ENCODE measurements at places on chromosomes 3 and 15.
A peak's percentile ranks its signal among the peaks of the same experiment; 100 is the strongest.

DNA sequence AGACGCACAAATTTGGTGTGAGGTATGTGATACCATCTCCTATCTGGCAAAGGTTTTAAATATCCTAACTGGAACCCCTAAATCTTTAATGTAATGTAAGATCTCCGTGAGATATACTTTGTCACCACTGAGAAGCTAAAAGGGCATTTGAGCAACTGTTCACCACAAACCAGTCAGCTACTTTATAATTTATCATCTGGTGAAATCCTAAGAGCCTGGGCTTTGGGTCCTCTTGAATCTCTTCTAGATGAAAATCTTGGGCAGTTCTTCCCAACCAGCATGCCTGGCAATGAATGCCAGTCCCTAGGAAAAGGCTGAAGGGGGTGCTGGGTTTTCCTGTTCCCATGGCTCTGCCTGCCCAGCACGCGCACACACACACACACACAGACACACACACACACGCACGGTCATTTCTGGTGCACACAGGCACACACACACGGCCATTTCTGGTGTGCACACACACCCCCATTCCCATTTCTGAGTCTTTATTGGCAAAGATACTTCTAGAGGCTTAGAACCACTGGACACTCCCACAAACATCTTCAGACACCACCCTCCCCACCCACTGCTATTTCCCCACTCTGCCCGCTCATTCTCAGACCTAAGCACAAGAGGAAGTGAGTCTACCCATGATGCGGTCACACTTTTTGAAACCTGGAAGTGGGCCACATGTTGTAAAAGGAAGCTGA lies 72.6 kb downstream of the MYO1E start:
- DNase-seq = peak; percentile 59

GRCh38 chr15:40358471-40359353 lies 693 bp downstream of the DISP2 start:
- DNase-seq = no peak

DNA sequence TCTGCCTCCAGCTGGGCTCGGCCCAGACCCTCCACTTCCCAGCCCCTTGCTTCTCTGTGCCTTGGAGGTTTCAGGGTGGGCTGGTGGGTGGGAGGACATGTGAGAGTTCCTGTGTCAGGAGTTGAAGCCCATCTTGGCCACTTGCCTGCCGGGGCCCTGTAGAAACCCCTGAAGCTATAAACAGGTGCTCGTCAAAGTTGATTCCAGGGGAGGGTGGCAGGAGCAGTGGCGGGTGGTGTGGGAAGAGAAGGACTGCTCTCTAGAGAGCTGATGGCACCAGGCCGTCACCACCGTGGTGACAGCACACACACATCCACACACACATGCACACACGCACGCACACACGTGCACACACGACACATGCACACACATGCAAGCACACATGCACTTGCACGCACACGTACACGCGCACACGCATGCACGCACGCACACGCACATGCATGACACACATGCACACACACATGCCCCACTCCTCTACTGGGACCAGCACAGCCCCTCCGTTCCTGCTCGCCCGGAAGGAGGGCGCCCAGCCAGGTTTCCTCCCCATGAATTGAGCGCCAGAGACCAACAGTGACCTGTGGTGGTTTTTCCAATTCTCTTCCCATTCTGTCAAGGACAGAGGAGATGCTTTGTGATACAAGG lies 56.3 kb upstream of the CGNL1 start:
- DNase-seq = no peak

GRCh38 chr3:8990266-8991215 lies 27.3 kb upstream of the RAD18 start:
- DNase-seq = peak; percentile 8

GRCh38 chr3:98918586-98918985 lies 17.1 kb upstream of the DCBLD2 start:
- DNase-seq = no peak

- no peak for DNase-seq
Observed at GRCh38 chr3:133380481-133381225, 19.2 kb upstream of the BFSP2 start.

DNA sequence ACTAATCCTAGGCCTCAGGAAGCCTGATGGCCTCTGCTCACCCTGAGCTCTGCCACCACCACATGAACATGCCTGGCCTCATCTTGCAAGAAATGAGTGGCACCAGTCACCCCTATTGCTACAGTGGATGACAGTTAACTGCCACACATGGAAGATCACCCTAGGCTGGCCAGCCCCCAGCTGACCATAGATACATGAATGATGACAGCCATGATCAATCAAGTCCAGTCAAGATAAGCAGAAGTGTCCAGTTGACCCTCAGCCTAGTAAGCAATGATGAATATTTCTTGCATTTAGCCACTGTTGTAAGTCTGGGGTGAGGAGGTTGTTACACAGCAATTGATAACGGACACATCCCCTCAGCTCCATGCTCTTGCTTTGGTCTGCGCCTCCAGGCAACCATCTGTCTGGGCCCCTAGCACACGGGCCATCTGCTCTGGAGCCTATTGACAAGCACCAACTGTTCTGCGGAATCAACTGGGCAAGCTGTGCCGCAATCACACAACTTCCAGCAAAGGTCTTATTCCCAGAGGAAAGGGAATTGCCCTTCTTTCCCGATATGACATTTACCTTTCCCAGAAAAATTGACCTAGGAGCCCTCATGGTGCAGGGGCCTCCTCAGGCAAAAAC lies 2.2 kb upstream of the LYZL4 start:
- no peak for DNase-seq

GRCh38 chr15:51310064-51310463 lies 28.3 kb downstream of the CYP19A1 start:
- DNase-seq = no peak

DNA sequence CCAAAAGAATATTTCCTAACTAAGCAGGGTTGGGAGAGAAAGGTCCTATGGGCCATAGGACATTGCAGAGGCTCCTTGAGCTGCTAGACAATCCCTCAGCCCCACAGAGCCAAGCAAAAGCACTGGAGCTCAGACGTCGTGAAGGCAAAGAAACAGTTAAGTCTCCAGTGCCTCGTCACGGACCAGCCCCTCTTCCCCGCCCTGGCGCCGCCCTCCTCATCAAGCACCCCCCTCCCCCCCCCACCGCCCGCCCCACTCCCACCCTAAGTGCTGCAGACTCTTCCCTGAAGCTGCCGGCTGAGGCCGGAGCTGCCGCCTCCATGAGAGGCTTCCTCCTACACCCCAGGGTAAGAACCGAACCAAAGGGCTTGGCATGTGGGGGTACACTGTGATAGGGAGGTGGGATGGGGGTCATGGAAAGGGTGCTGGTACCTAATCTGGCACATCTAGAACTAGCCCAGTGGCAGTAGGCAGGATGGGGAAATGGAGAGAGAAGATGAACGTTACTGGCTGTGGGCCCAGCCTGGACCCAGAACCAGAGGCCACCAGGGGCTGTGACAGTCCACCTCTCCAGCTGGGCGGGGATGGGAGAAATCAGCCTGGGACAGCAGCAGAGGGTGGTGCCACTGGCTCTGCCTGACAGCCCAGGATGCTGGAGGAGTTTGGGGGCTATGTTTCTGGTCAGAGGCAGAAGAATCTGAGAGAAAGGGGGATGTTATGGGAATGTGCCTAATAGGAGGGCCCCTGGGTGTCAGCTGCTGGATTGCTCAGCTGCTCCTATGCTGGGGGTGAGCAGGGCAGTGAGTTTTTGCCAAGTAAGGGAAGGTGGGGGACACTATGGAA lies at the start of gene MAP1A:
Gene MAP1A (plus strand): TSS at position 255 of the 843 bp plus-strand sequence. CDS start 3,866 bp downstream, outside the sequence.
- DNase-seq = no peak

DNA sequence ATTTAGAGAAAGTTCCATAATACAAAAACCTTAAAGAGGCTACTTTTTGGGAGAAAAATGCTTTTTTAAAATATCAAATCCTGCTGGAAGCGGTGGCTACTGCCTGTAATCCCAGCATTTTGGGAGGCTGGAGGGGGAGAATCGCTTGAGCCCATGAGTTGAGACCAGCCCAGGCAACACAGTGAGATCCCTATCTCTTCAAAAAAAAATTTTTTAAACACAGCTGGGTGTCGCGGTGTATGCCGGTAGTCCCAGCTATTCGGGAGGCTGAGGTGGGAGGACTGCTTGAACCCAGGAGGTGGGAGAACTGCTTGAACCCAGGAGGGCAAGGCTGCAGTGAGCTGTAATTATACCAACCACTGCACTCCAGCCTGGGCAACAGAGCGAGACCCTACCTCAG lies 14.2 kb downstream of the SLTM start:
- no peak for DNase-seq

GRCh38 chr3:66115858-66116654 lies 77.3 kb upstream of the MAGI1 start:
- DNase-seq = peak; percentile 93

DNA sequence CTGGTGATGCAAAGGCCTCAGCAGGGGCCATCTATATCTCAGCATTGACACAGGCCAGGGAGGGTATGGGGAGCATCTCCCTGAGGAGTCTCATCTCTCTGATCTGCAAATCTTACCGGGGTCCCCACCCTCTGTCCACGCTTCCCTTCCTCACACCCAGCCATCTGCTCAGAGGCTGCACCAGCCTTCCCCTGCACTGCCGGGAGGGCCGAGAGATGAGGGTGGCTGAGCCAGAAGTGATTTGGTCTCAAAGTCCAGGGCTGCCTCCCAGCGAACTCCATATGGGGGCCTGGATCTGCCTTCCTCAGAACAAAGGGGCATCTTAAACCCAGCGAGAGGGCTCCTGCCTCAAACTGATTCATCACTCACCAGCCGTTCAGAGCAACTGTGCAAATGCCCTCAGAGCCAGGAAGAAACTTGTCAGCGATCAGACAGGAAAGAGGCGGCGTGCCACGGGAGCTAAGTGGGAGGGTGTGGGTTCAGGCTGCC lies 4.6 kb downstream of the IGDCC3 start:
- no peak for DNase-seq

- DNase-seq = peak; percentile 73
Observed at GRCh38 chr3:98817547-98818041, 54.5 kb downstream of the ST3GAL6 start.

- DNase-seq = no peak
Observed at GRCh38 chr15:58212909-58213526, 74.8 kb downstream of the AQP9 start.

DNA sequence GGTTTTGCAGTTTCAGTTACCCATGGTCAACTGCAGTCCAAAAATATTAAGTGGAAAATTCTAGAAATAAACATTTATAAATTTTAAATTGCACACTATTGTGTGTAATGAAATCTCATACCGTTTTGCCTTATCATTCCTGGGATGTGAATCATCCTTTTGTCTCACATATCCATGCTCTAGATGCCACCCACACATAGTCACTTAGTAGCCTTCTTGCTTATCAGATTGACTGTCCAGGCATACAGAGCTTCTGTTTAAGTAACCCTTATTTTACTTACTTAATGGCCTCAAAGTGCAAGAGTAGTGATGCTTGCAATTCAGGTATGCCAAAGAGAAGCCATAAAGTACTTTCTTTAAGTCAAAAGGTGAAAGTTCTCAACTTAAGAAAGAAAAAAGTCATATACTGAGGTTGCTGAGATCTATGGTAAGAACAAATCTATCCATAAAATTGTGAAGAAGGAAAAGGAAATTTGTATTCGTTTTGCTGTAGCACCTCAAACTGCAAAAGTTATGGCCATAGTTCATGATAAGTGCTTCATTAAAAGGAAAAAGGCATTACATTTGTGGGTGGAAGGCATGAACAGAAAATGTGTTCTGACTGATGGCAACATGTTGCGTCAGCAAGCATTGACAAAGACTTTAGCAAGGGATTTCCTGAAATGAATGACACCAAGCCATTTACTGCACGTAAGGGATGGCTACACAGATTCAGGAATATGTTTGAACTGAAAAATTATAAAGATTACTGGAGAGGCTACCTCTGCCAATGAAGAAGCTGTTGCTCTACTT lies 43.8 kb downstream of the SPATA16 start:
- DNase-seq = peak; percentile 21

- no peak for DNase-seq
Observed at GRCh38 chr3:121723485-121723884, 26.1 kb downstream of the GOLGB1 start.

DNA sequence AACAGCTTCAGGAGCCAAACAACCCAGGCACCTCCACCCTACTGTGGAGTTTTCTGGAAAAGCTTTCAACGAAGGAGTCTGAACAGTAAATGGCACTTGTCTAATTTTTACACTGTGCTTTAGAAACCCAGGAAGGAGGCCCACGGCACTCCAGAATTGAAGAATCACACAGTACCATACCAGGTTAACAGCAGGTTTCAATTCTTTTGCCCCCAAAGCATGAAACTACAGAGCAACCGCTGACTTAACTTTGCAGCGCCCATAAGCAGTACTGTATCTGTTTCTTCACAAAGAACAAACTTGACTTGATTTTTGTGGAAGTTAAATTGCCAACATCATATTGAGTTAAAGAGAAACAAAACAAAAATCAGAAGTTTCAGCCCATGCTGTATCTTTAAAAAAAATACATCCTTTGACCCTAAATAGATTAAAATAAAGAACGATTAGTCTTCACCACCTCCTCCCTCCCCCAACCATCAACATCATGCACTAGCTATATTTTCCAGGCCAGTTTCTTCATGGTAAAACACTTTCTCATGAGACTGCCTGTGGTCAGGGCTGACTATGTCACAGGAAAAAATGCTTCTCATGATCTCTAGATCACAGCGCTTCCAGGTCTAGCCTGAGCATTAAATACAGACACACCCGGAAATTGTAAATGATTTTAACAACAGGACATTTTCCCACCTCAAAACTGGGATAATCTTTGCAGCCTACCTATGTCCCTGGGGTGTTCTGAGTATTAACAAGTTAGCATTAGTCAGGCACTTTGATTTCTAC lies 456.3 kb downstream of the FOXP1 start:
- DNase-seq = no peak

DNA sequence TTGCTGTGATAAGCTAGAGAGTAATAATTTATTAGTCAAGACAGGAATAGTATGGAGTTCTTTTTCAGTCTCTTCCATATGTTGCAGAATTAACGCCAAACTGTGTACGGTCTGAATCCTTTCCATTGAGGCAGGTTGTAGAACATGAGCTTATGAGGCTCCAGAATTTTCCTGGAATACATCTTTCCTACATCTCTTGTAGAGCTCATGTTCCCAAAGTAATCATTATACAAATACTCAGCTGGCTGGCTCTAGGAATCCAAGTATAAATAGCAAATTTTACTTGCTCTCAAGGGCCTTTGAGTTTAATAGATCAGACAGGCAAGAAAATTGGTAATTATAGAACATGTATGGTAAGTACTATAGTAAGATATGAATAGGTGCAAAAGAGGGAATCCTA lies 419.4 kb downstream of the RBMS3 start:
- no peak for DNase-seq

GRCh38 chr15:56839641-56840040 lies 78.8 kb upstream of the TCF12 start:
- DNase-seq = no peak

DNA sequence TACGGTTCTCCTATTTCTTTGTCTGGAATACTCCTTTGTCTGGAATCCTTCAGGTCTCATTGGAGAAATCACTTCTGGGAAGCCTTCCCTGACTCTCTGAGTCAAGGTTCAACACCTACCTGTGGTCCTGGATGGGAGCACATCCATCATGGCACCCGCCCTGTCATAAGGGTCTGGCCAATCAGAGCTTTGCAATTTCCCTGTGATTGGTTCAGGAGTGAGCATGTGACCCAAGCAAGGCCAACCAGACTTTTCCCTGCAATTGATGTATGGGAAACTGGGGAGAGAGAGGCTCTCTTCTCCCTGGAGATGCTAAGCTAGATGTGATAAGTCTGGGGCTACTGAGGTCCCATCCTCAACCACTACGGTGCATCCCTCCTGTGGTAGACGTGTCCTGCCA lies 8.1 kb downstream of the FAM3D start:
- no peak for DNase-seq

- DNase-seq = no peak
Observed at GRCh38 chr3:3172627-3173026, 6.9 kb downstream of the CRBN start.
